ENCODE measurements at places on chromosomes 11 and 22. TPM values are rescaled to one million over a fixed set of nuclear protein-coding genes. Genes with fewer than 3 reads are reported as not detected.

Gene TPBGL
- total RNA-seq: 0.21 TPM

Gene GTSE1
- total RNA-seq: 26.3 TPM

Gene DNAJC4
- total RNA-seq: 10.5 TPM

Gene SPDYC
- not detected for total RNA-seq

Gene SIRT3
- 5.2 TPM for total RNA-seq

Gene NXPE2
- total RNA-seq: 0.12 TPM

Gene NELL1
- total RNA-seq: 0.39 TPM

All from GM23338 (cell line).